ENCODE measurements at places on chromosomes 7 and 10.

DNA sequence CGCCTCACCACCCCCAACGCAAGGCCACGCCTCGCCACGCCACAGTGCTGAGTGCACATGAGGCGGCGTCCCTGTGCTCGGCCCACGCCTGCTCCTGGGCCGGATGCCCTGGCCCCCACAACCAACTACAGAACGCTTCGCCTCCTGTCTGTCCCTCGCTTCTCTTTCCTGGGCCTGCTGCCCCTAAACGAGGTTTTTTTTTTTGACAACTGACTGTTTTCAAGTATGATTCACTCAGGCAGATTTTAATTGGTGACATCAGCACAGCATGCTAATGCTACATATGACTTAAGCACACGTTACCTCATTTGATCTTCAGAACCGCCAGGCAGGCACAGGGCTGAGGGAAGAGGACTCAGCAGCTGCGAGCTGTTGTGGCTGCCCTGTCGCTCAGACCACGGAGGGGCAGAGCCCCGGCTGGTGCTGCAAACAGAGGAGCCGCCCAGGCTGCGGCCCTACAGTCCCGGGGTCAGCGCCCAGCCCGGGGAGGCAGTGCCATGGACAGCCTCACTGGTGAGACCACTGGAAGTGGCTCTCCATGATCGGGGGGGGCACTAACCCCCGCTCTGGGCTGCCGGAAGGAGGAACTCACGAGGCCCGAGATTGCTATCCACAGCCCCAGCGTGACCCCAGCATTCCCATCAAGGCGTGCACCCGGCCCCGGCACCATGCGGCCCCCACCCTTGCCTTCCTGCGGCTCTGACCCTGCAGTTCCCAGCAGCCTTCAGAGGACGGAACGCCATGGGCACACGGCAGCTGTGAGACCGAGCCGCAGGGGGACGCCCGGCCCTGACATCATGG is 212.8 kb downstream of the MAD1L1 start:
- DNase-seq = peak; percentile 95

- no peak for DNase-seq
Observed at GRCh38 chr7:131803816-131804215, 247.4 kb upstream of the PODXL start.

GRCh38 chr10:24010436-24010970 is 198.4 kb upstream of the KIAA1217 start:
- DNase-seq = no peak

GRCh38 chr7:106375499-106375898 is 90.7 kb upstream of the NAMPT start:
- DNase-seq = no peak

DNA sequence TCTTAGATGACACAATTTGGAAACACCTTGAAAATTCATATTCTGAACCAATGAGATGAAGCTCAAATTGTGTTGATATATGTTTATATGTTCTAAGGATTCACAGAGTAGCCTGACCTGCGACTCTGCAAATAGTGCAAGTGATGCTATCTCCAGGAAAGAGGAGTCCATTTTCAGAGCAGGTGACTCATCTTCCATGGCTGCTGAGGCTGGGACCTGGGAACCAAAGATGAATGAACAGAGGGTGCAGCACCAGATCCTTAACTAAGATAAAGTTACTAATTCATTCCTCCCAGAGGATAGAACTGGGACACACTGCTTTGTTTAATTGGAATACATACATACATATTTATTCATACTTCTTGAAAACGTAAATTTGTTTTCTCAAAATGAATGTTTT is 240.6 kb upstream of the SEMA3C start:
- peak; percentile 61 for DNase-seq

GRCh38 chr10:114495303-114495702 is 91.0 kb upstream of the AFAP1L2 start:
- no peak for DNase-seq

GRCh38 chr7:17304926-17305325 is 6.5 kb downstream of the AHR start:
- DNase-seq = peak; percentile 89

- no peak for DNase-seq
Observed at GRCh38 chr7:70935854-70936253, 196.1 kb upstream of the GALNT17 start.

DNA sequence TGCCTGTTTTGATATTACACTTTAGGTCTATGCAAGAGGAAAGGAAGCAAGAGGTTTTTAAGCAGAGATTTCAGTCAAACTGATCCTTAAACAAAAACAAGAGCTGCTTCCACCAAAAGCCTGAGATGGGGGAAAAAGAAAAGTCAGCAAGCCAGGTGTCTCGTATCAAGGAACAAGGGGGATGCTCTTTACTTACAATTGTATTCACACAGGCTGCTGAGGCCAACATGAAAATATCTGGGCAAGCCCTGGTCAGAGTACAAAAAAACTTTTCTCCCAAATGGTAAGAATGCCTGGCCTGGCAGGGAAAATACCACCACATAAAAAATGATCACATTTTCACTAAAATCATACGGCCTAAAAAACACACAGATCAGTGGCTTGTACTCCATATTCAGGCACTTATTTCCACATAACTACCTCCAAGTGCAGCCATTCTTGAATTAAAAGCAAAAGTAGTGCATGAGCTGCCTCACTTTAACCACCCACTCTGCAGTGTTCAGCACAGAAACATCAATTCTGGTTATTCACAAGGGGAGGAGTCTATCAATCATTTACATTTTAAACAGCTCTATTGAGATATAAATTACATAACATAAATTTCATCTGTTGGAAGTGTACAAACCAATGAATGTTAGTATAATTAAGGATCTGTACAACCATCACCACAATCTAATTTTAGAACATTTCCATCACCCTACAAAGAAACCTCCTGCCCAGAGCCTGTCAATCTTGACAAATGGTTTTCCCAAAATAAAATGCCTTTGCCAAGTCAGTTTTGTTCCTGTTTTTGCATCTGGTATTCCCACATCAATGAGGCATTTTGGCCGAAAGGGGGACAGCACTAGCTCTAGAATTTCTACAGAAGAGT is 70.2 kb downstream of the GRB10 start:
- no peak for DNase-seq

DNA sequence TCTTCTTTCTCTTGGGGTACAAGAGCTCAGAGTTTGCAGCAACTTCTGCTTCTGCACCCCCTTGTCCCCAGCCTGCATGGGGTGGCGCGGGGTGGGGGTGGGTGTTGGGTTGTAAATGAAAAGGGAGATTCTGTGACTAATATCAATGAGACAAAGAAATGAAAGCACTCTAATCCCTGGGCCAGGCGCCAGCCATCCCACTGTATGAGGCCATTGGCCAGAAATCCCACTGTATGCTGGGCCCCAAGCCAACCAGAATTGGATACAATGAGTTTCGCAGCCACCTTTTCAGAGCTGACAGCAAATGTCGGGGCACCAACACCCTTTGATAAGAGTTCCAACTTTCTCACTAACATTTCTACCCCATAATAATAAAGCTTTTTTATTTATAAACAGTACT is 10.9 kb upstream of the PTN start:
- DNase-seq = no peak

- no peak for DNase-seq
Observed at GRCh38 chr10:70417568-70417967, 13.6 kb downstream of the EIF4EBP2 start.

DNA sequence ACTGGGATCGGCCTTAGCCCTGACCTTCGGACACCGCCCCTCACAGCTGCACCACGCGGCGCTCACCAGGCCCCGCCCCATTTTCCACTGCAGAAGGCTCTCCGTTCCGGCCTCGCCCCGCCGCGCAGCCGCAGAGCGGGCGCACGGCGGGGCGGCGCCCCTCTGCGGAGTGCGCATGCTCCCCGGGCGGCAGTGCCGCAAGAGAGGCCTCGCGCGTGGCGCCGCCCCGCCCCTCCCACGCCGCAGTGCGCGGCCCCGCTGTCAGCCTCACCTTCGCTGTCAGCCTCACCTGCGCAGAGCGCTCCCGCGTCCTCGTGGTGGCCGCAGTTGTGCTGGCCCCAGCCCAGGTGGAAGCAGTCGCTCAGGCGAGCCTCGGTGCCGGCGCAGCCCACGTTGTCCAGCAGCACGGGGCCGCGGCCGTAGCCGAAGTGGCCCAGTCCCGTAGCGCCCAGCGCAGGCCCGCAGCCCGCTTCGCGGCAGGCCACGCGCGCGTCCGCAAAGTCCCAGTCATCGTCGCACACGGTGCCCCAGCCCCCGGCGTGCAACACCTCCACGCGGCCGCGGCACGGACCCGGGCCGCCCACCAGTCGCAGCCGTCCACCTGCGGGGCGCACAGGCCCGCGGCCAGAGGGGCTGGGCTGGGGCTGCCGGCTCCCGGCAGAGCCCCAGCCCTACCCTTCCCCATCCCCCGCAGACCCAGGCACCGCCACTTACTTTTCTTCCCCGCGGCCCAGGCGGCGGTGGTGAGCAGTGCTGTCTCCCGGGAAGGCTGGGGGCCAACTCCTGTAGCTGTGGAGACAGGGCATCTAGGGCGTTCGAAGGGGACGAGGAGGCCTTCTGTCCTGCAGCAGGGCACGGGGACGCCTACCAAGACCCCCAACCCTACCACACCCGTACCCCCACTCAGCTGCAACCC is 16.1 kb downstream of the SSC4D start:
- DNase-seq = peak; percentile 88

DNA sequence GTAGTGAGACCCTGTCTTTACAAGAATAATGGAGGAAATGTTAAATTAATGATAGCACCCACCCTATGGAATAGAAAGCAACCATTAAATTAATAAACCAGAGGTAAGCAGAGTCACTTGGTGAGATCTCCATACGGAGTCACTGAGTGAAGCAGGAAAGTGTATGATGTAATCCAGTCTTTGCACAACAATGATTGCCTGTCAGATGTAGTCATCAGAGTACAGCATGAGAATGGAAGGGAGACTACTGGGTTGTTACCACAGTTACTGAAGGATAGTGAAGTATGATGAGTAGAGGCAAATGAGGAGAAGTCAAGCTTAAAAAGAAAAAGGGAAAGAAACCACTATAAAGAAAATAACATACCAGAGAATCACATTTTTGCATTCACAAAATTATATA is 371.9 kb upstream of the SHH start:
- no peak for DNase-seq

DNA sequence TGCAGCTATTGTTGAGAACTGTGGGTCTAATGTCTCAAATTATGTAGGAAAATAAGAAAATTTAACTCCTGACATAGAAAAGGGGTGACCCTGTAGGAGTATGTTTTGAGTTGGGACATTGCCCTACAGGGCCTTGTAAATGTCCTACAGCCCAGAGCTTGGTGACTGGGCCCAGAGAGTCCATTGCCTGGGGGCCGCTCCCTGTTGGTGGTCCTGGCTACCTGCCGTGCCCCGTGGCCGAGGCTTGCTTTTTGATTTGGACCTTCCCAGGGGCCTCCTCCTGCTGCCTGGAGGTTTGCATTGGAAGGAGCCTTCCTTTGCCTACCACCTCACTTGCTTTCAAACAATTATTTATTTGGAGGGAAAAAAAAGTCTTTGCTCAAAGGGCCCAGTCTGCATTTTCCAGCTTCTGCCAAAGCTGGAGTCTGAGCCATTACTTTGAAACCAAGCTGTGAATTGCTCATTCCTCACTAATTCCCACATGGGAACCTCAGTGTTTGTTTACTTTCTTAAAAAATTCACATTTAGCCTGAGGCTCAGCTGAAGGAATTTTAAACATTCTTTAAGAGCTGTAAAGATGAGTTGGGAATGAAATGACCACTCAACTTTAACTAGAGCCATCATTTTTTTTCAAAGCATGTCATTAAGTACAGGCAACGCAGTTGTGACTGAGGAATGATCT is 355.0 kb downstream of the GLRX3 start:
- no peak for DNase-seq

GRCh38 chr7:81533426-81533825 is 236.4 kb downstream of the HGF start:
- peak; percentile 39 for DNase-seq

DNA sequence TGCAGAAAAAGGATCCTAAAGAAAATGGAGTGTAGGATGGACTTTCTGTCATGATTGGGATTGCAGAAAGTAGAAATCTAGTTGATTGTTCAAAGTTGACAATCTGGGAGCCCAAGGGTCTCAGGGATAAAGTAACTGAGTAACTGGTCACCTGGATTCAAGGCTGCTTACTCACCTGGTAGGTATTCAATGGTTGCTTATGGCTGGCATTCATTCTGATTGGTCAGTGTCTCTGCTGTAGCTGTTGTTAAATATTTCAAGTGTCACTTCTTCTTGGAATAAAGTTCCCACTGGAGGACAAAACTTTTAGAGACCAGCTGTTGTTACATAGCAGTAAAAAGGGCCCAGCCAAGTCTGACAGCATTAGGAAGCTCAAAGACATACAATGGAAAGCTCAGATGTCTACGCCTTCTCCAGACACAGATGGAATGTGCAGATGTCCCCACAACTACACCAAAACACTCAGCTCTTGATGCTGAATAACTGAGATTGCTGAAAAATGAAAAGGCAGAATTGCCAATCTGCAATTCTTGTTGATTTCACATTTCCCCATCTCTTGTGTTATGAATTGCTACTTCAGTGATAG is 106.9 kb downstream of the ZNF467 start:
- DNase-seq = no peak

DNA sequence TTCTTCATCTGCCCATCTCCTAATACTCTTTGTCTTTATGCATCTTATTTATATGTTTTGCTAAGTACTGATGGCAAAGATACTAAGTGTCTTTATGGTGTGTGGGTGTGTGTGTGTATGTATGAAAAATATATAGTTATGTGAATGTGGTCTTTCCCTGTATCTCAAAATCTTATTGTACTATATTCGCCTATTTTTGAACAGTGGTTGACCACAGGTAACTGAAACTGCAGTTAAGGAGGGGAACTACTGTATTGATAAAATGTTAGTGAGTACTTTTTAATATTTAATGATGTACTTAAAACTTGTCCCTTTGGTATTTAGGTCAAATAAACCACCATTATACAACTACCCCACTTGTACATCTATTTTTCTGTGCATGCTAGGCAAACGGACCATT is 85.9 kb downstream of the ADD3 start:
- DNase-seq = no peak

DNA sequence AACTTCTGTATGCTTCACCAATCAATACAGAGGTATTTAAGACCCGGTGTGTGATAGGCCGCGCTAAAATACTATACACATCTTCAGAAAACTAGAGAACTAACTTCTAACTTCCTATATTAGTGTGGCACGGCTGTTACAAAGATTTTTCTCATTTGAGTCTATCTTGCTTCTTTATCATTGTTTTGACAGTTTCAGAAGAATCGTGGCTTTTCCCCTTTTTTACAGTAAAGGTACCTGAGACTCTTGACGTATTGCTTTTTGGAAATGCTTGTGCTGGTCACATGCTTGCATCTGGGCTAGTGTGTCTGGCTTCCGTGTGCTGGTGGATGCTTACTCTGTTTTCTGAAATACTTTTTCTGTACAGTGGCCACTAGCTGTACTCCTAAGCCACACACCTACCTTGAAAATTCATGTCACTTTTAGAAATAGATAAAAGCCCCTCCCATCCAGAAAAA is 12.7 kb downstream of the IKZF1 start:
- no peak for DNase-seq

GRCh38 chr7:79982141-79982770 is 152.4 kb upstream of the GNAI1 start:
- peak; percentile 74 for DNase-seq

- no peak for DNase-seq
Observed at GRCh38 chr10:70437721-70438120, 3.8 kb downstream of the NODAL start.

Data from EH (cell line).